ENCODE measurements at places on chromosomes 5 and 9.

DNA sequence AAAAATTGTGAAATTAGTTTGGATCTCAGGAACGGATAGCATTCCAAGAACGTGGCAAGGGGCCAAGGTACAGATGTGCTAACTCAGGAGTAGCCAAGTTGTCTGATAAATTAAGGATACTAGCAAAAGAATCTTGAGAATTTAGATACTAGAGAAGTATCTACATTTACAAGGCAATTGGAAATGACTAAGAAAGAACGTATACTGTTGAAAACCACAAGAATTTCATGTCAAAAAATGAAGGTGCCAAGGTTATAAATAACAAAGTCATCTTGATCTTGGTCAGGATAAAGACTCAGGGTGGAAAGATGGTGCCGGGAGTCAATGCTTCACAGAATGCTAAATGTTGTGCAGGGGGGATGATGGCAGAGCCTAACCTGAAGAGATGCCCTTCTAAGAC is 19.2 kb downstream of the CAPSL start:
- DNase-seq: no peak

GRCh38 chr5:78649211-78649695 is 681 bp upstream of the LHFPL2 start:
- DNase-seq: no peak

DNA sequence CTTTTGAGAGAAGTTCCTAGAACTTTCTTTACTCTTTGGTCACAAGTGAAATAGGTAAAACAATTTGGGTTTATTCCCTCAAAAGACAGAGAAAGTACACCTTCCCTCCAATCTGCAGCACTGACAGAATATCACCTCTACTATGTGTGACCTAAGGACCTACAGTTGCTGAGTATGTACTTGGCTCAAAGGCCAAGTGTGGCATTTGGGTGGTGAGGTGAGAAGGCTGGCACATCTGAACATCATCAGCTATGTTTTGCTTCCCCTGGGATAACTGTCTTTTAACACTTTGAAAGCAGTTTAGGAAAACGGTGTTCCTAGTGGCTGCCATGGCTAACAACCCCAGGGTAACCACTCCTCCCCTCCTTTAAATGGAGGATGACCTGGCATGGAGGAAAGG is 17.6 kb downstream of the MIER3 start:
- no peak for DNase-seq

- peak; percentile 9 for DNase-seq
Observed at GRCh38 chr5:80122579-80122978, 87.4 kb downstream of the THBS4 start.

- DNase-seq: no peak
Observed at GRCh38 chr9:14515049-14515448, 178.2 kb downstream of the ZDHHC21 start.

- DNase-seq: no peak
Observed at GRCh38 chr9:69499407-69499806, 172.8 kb downstream of the APBA1 start.

- DNase-seq: no peak
Observed at GRCh38 chr9:131227959-131228460, 48.3 kb downstream of the FAM78A start.

- DNase-seq: no peak
Observed at GRCh38 chr9:36818242-36818938, 215.7 kb downstream of the PAX5 start.

DNA sequence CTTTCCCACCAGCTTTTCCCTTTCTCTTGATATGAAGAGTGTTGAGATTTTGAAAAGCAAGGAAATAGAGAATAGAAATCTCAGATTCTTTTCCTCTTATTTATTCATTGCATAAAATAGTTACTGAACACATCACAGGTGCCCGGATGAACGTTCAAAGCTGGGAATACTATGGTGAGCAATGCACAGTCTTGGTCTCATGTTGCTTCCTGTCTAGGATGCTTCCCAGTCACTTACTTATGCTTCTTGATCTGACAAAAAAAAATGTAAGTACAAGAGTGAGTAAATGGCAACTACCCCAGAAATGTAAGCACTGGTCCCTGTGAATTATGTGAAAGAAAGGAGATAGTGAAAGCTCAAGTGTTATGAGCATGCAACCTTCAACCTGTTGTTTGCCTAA is 153.5 kb upstream of the S1PR3 start:
- no peak for DNase-seq

All from substantia nigra (tissue), 51 donors.